ENCODE measurements at places on chromosomes 16 and 17. TPM values are rescaled to one million over a fixed set of nuclear protein-coding genes. Genes with fewer than 3 reads are reported as not detected.

GRCh38 chr17:77802811-77803220, 155.7 kb upstream of the TNRC6C start:
- no peaks in the 10 kb centered on the region for H3K27me3 ChIP-seq
- no peak overlapping the region for H3K4me3 ChIP-seq

DNA sequence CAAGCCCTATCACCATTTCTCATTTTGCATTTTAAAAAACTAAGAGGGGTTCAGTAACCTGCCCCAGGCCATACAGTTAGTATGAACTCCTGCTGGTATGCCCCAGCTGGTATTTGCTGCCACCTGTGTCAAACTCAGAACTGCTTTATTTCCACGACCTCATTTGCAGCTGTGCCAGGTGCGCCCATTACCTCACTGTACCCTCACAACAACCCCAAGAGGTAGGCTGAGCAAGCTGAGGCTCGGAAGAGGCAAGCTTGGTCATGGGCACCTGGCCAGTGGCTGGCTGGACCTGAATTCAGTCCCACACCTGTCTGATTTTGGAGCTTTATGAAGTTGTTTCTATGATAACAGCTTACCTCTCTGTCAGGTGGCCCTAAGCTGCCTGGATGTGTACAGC, 7.6 kb downstream of the EPN2 start:
- no peak overlapping the region for H3K4me3 ChIP-seq
- no peaks in the 10 kb centered on the region for H3K36me3 ChIP-seq
- no peak for DNase-seq
- H3K27ac ChIP-seq: no peak overlapping the region
- H3K4me1 ChIP-seq: no peaks in the 10 kb centered on the region

DNA sequence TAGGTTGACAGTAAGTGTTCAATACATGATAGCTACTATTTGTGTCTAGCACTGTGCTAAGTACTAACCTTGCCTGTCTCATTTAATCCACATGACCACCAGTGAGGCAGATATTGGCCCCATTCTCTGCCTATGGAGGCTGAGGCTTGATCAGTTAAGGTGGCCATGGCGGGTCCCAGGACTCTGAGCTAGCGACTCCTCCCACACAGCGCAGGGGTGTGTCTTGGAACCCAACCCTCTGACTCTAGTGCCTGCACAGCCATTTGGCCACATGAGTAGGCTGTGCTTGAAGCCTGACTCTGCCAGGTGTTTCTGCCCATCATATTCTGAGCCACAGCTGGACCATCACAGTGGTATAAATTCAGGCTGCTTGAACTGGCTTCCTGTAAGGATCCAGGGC, 6.4 kb downstream of the NHERF1 start:
- H3K36me3 ChIP-seq: no peaks in the 10 kb centered on the region
- H3K4me3 ChIP-seq: no peak overlapping the region
- H3K4me1 ChIP-seq: no peaks in the 10 kb centered on the region
- no peaks in the 10 kb centered on the region for H3K27me3 ChIP-seq

- no peak overlapping the region for H3K27ac ChIP-seq
- no peaks in the 10 kb centered on the region for H3K27me3 ChIP-seq
- no peak for DNase-seq
- no peak overlapping the region for H3K4me3 ChIP-seq
Measured at GRCh38 chr17:10144456-10144855, 54.0 kb downstream of the GAS7 start.

- no peak for DNase-seq
- H3K27ac ChIP-seq: no peak overlapping the region
- H3K27me3 ChIP-seq: no peaks in the 10 kb centered on the region
- H3K36me3 ChIP-seq: no peaks in the 10 kb centered on the region
Measured at GRCh38 chr16:66751992-66752322, 548 bp upstream of the DYNC1LI2 start.

- H3K4me3 ChIP-seq: no peak overlapping the region
- no peak for DNase-seq
- H3K4me1 ChIP-seq: no peaks in the 10 kb centered on the region
- no peaks in the 10 kb centered on the region for H3K27me3 ChIP-seq
- H3K36me3 ChIP-seq: no peaks in the 10 kb centered on the region
- no peak overlapping the region for H3K27ac ChIP-seq
Measured at GRCh38 chr16:30692396-30693064, 6.4 kb upstream of the SRCAP start.

DNA sequence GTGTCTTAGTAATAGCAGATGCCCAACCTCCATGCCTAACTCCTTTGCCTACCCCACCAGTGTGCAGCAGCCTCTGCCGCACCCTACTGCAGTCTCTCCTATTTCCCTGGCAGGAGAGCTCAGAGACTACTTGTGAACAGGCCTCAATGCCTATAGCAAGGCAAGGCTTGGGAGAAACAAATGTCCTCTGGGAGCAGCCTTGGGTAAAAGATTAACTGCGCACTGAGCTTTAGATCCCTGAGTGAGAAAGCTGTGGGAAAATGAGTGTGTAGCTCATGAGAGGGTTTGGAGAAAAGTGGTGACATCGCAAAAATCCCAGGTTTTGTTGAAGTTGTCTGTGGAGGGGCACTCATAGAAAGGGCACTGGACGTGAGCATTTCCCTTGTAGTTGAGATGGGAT, 335.8 kb downstream of the WWOX start:
- H3K36me3 ChIP-seq: no peaks in the 10 kb centered on the region
- H3K4me3 ChIP-seq: no peak overlapping the region
- H3K27me3 ChIP-seq: no peaks in the 10 kb centered on the region
- no peaks in the 10 kb centered on the region for H3K4me1 ChIP-seq
- DNase-seq: no peak
- H3K27ac ChIP-seq: no peak overlapping the region

GRCh38 chr17:16491131-16491702, 776 bp downstream of the LRRC75A start:
- DNase-seq: no peak
- no peak overlapping the region for H3K27ac ChIP-seq
- H3K36me3 ChIP-seq: no peaks in the 10 kb centered on the region
- H3K27me3 ChIP-seq: no peaks in the 10 kb centered on the region
- H3K4me1 ChIP-seq: no peaks in the 10 kb centered on the region
- H3K4me3 ChIP-seq: peak overlapping the region; percentile 67

- H3K27ac ChIP-seq: no peak overlapping the region
- H3K27me3 ChIP-seq: no peaks in the 10 kb centered on the region
- no peak overlapping the region for H3K4me3 ChIP-seq
- no peaks in the 10 kb centered on the region for H3K4me1 ChIP-seq
- no peak for DNase-seq
- H3K36me3 ChIP-seq: peaks cover 2% of the 10 kb centered on the region
Measured at GRCh38 chr17:69524854-69525253, 110.4 kb downstream of the MAP2K6 start.

DNA sequence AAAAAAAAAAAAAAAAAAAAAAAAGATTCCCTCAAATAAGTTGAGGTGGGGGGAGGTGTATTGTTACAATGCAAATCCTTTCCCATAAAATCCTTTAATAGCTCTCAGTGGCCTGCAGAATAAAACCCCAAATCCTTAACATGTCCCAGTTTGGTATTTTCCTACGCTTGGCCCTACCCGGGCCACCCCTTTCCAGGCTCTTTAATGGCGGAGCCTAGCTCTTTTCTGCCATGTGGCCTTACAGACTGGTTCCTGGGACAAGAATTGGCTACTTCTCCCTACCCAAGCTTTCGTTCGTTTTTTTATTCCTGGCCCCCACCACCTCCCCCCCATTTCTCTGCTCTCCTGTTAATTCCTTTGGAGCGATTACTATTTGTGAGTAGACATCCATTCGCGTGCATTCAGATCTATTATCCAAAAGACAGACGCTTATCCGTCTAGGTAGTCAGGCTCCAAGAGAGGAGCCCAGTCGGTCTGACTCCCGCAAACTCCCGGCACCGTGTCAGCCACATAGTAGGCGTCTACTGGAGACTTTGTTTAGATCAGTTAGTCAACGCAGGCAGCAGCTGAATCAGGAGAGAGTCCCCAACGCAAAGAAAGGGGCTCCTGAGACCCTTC, 813 bp upstream of the THAP11 start:
- no peaks in the 10 kb centered on the region for H3K4me1 ChIP-seq
- H3K4me3 ChIP-seq: peak overlapping the region; percentile 42
- H3K27ac ChIP-seq: no peak overlapping the region
- H3K27me3 ChIP-seq: no peaks in the 10 kb centered on the region
- DNase-seq: no peak

GRCh38 chr16:55102531-55102930, 171.9 kb downstream of the IRX5 start:
- no peaks in the 10 kb centered on the region for H3K36me3 ChIP-seq
- no peaks in the 10 kb centered on the region for H3K4me1 ChIP-seq
- no peak overlapping the region for H3K4me3 ChIP-seq
- no peak for DNase-seq

DNA sequence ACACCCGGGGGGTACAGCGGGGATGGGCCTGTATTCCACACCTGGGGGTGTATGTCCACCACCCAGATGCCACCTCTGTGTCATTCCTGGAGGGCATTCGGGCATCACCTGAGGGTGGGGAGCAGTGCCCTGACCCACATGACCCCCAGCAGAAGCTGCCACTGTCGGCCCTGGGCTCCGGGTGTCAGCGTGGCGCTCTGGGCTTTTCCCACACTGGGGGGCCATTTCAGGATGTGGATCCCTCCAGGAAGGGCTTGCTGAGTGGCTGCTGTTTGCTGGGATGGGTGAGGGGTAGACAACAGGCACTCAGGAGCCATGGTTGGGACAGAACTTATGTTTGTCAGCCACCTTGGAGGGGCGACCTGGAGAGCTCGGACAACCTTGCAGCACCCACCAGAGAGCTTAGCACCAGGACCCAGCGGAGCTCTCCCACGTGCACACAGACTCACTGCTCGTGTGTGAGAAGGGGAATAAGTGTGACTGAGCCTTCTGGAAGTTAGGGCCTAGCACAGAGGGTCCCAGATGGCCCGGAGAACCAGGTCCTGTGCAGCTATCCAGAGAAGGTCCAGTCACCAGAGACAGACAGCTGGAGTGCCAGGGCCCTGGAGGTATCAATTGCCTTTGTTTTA, 102.7 kb downstream of the METRNL start:
- H3K4me1 ChIP-seq: no peaks in the 10 kb centered on the region
- no peak overlapping the region for H3K4me3 ChIP-seq
- H3K27me3 ChIP-seq: no peaks in the 10 kb centered on the region
- no peaks in the 10 kb centered on the region for H3K36me3 ChIP-seq

GRCh38 chr17:70702683-70703255, 533.4 kb downstream of the KCNJ2 start:
- H3K27ac ChIP-seq: no peak overlapping the region
- no peaks in the 10 kb centered on the region for H3K36me3 ChIP-seq
- DNase-seq: no peak
- no peaks in the 10 kb centered on the region for H3K4me1 ChIP-seq
- no peak overlapping the region for H3K4me3 ChIP-seq

GRCh38 chr17:29240968-29241963, 5.4 kb upstream of the CRYBA1 start:
- DNase-seq: peak; percentile 86
- H3K27me3 ChIP-seq: no peaks in the 10 kb centered on the region
- peaks cover 10% of the 10 kb centered on the region for H3K4me1 ChIP-seq
- H3K36me3 ChIP-seq: no peaks in the 10 kb centered on the region
- no peak overlapping the region for H3K4me3 ChIP-seq

DNA sequence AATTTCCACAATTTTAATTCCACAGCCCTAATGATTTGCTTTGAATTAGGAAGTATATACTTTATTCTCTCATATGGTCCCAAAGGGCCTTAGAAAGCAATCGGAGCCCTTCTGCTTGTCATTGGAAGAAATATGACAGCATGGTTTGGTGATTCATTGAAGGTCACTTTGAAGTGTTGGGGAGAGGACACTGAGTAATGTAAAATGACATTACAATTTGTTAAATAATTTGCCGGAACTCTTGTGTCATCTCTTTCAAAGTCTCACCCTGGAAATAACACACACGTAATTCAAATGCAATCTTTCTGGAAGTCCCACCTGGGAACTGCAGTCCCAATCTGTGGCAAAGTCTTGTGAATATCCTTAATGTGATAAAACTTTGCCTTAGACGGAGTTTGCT, 59.8 kb downstream of the BMERB1 start:
- peaks cover under 1% of the 10 kb centered on the region for H3K4me1 ChIP-seq
- DNase-seq: no peak
- no peaks in the 10 kb centered on the region for H3K27me3 ChIP-seq
- no peak overlapping the region for H3K4me3 ChIP-seq

DNA sequence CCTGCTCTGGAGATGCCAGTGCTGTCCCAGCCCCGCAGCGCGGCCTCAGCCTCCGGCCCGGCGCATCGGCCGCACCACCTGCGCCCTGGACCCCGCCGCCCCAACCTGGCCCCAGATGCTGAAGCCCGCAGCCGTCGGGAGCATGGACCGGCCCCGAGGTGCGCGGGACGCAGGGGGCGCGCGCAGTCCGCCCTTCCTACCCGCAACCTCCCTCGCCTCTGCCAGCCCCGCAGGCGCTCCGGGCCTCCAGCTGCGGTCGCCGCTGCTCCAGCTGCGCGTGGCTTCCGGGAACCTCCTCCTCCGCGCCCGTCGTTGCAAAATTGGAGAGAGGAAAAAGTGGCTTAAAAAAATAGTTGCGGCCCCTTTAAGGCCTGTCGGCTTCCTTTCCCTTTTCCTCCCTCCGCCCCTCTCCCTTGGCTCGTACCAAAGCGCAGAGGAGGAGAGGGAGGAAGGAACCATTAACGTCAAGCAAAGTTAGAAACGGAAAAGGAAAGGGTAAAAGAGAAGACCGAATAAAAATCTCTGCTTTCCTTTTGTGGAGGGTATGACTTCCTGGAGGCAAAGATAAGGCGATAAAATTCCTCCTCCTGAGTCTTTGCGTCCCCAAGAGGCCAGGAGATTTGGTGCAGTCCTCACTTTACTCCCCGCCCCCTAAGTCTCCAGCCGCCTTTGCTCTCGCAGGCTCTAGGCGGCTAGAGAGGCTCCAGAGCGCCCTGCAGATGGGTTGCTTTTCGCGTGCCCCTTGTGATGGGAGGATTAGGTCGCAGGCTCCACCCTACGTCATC, at the start of gene CDIPT:
Gene CDIPT, minus strand, starts transcription at position 343 of the 785 bp plus-strand sequence. CDS start 369 bp downstream, outside the sequence.
- peak; percentile 95 for DNase-seq
- no peaks in the 10 kb centered on the region for H3K36me3 ChIP-seq
- peaks cover 2% of the 10 kb centered on the region for H3K4me1 ChIP-seq
- no peaks in the 10 kb centered on the region for H3K27me3 ChIP-seq
- peak within 1 kb of the TSS; percentile 2 for H3K27ac ChIP-seq

GRCh38 chr16:14202095-14202494, 131.0 kb downstream of the MRTFB start:
- no peaks in the 10 kb centered on the region for H3K36me3 ChIP-seq
- no peak overlapping the region for H3K4me3 ChIP-seq
- no peak for DNase-seq
- no peak overlapping the region for H3K27ac ChIP-seq
- no peaks in the 10 kb centered on the region for H3K27me3 ChIP-seq
- H3K4me1 ChIP-seq: no peaks in the 10 kb centered on the region

GRCh38 chr17:10251212-10251948, 53.0 kb upstream of the GAS7 start:
- H3K36me3 ChIP-seq: no peaks in the 10 kb centered on the region
- H3K27me3 ChIP-seq: no peaks in the 10 kb centered on the region
- no peak overlapping the region for H3K4me3 ChIP-seq
- no peak for DNase-seq

The SPNS2 gene
- total RNA-seq: 56.2 TPM

The NLRC3 gene
- total RNA-seq: 0.97 TPM

The TPSG1 gene
- not detected for total RNA-seq

The TBC1D3C gene
- not detected for total RNA-seq

The MPO gene
- 0.26 TPM for total RNA-seq

The RETREG3 gene
- 54.1 TPM for total RNA-seq

The TUBG1 gene
- 24.9 TPM for total RNA-seq

The AGRP gene
- not detected for total RNA-seq

The CKLF gene
- 23.4 TPM for total RNA-seq

The KRTAP3-1 gene
- total RNA-seq: not detected

The KRTAP2-3 gene
- total RNA-seq: not detected

The NME4 gene
- total RNA-seq: 65.6 TPM

The STH gene
- not detected for total RNA-seq

The ATP2A3 gene
- total RNA-seq: 28.7 TPM

The MEIOB gene
- total RNA-seq: not detected

The PRKCB gene
- 16.7 TPM for total RNA-seq

The IFT20 gene
- 37.2 TPM for total RNA-seq

The RPS6KB1 gene
- total RNA-seq: 51.0 TPM

The TERB1 gene
- not detected for total RNA-seq

The KCNG4 gene
- total RNA-seq: not detected

The GP1BA gene
- not detected for total RNA-seq

The TMEM238L gene
- not detected for total RNA-seq
